ENCODE measurements at places on chromosomes 4 and X.
A peak's percentile ranks its signal among the peaks of the same experiment; 100 is the strongest.

- DNase-seq: peak; percentile 39
Observed at GRCh38 chr4:102263024-102263787, 82.1 kb downstream of the SLC39A8 start.

GRCh38 chrX:71671043-71671780 lies 3.9 kb downstream of the LOC101059915 start:
- DNase-seq: no peak

GRCh38 chrX:150513544-150513943 lies 54.9 kb upstream of the MTM1 start:
- DNase-seq: no peak

DNA sequence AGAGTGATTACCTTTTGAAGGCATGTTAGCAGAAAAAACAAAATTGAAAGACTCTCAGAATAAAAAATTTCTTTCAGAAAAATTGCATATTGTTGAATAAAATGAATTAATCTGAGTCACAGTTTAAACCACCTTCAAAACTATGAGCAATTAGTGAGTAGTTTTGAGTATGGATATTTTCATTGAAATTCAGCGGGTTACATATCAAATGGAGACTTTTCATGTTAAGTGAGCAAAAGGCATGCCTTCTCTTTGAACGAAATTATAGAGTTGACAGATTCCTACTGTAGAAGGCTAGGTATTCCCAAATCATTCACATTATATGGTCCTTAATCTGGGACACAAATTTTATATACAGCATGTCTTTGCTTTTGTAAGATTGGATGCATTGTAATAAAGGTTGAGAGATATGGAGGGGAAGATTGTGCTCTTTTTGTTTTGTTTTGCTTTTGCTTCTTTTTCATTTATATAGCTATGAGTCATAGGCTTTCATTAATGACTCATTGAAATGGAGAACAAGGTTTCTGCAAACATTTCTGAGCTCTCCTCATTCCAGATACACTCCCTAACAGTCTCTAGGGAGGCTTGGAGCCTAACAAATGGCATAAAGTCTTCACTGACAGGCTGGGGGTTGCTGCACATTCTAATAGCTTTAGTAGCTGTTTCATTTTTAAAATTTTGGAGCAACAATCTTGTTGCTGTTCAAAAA lies 21.6 kb downstream of the PCDH18 start:
- DNase-seq: peak; percentile 48

GRCh38 chr4:80956421-80956820 lies 74.1 kb upstream of the BMP3 start:
- no peak for DNase-seq

DNA sequence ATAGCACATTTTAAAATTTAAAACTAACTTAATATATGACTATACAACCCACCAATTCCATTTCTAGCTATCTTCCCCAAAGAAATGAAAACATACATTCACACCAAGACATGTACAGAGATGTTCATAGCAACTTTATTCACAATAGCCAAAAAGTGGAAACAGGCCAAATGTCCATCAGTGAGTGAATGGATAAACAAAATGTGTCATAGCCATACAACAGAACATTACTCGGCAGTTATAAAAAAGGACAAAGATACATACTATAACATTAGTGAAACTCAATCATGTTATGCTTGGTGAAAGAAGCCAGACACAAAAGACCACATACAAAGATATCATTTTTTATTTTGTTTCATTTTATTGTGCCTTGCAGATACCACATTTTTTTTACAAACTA lies 396.8 kb downstream of the PACRGL start:
- no peak for DNase-seq
